ENCODE measurements at places on chromosomes 13 and 19.

- no peak for DNase-seq
Observed at GRCh38 chr19:35904311-35905068, 2.2 kb downstream of the HCST start.

DNA sequence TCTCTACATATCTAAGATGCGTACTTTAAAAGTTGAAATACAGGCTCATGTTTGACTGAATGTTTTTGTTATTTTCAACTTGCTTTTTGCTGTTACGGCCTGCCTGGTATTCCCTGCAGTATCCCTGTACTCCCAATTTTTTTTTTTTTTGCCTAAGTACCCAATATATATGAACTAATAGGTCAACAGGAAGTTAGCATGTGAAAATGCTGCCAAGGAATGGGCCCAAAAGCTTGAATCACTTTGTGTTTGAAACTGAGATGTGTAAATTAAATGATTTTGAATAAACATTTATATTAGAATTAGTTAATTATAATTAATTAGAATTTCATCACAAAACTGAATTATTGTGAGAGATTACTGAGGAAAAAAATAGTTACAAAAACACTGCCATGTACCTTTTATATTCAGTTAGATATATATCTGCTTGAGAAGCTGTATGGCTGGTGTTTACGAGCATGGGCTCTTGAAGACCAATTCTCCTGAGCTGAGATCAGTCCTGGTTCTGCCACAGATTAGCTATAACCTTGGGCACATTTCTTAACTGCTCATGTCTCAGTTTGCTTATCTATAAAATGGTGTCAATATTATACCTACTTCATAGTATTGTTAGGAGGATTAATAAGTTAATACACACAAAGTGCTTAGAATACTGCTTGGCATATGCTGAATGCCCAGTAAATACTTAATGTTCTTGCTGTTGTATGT, 16.0 kb downstream of the TDRD3 start:
- no peak for DNase-seq

GRCh38 chr19:19421299-19421696, 15.8 kb downstream of the GATAD2A start:
- no peak for DNase-seq

- no peak for DNase-seq
Observed at GRCh38 chr13:63396746-63397145, 1981.1 kb upstream of the PCDH20 start.

DNA sequence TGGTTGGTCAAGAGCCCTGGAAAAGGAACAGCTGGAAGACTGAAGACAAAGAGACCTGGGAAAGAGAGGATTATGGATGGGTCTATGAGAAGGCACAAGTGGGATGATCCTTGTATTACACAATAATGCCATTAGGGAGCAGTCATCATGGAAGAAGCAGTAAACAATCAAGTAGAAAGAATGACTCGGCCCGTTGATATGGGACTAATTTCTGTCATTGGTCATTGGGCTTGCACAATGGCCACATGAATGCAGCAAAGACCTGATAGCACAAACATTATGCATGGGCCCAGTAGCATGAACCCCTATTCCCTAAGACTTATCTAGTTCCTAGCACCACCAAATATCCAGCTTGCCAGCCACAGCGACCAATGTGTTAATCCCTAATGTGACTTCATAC, 390.3 kb upstream of the ZNF507 start:
- DNase-seq, result no peak

GRCh38 chr19:52638601-52639000, 446 bp upstream of the ZNF83 start:
- no peak for DNase-seq

DNA sequence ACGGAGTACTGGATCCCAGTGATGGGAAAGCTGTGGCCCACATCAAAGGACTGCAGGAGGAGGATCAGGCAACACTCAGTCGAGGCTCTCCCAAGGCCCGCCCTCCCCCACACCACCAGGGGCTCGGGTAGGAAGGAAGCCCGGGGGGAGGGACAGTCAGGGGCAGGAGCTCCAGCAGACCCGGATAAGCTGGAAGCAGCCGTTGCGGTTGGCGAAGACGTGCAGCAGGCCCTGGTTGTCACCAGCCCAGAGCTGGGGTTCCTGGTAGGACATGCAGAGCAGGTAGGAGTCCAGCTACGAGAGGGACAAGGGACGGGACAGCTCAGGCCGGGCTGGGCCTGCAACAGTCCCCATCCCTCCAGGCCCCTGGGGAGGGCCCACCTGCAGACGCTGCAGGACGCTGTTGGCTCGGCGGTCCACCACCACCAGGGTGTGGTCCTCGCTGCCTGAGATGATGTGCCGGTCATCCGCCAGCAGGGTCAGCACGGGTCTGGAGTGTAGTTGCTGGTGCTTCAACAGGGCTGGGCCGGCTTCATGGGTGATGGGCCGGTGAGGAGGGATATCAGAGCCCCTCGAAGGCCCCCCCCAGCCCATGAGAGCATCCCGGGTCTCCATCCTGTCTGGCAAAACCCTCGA, 1.9 kb downstream of the GNG14 start:
- no peak for DNase-seq

DNA sequence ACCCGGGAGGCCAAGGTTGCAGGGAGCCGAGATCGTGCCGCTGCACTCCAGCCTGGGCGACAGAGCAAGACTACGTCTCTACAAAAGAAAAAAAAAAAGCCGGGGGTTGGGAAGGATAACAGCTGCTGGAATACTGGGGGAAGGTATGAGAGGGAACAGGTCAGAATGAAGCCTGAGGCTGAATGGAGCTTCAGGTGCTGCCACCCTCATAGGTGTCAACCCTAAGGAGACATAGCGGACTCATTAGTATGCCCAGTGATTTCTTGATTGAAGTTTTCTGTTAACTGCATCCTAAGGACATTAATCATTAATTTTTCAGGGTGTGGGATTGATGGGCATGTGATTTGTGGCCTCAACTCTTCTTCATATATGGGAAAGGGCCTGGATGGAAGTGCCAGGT, 6.0 kb downstream of the SMARCA4 start:
- no peak for DNase-seq

GRCh38 chr13:24717217-24717616, 37.0 kb downstream of the ATP12A start:
- DNase-seq, result no peak

GRCh38 chr19:35044317-35045117, 3.0 kb downstream of the HPN start:
- DNase-seq, result peak; percentile 38

GRCh38 chr19:18392417-18392816, 5.0 kb downstream of the LRRC25 start:
- DNase-seq, result no peak

- DNase-seq, result peak; percentile 75
Observed at GRCh38 chr19:31718032-31718431, 368.8 kb upstream of the TSHZ3 start.

DNA sequence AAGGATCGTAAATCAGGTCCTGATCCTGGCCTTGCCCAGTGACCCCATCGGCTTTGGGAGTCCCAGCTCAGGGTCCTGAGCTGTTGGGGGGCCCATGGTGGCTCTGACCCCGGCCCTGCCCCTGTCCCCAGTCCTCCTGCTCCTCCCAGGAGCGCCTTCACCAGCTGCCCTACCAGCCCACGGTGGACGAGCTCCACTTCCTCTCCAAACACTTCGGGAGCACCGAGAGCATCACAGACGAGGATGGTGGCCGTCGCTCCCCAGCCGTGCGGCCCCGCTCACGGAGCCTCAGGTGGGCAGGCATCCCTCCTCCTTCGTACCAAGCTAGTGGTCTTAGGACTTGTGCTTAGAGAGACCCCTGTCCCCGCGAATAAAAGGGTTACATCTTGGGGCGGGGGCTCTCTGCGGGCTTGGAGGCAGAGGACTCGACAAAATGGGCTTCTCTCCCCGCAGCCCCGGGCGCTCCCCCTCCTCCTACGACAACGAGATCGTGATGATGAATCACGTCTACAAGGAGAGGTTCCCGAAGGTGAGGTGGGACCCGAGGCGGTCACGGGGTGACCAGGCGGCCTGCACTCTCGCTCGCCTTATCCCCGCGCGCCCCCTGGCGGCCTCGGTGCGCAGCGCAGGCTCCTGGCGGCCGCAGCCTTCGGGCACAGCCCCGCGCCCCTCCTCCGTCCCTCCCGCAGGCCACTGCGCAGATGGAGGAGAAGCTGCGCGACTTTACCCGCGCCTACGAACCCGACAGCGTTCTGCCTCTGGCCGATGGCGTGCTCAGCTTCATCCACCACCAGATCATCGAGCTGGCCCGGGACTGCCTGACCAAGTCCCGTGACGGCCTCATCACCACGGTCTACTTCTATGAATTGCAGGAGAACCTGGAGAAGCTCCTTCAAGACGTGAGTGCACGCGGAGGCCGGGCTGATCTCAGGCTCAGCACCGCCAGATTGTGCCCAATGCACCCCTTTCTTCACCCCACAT, 9.1 kb downstream of the MAST1 start:
- DNase-seq, result peak; percentile 80

- peak; percentile 54 for DNase-seq
Observed at GRCh38 chr13:30739761-30740642, 4.7 kb downstream of the ALOX5AP start.

GRCh38 chr13:40187324-40187795, 479.1 kb downstream of the FOXO1 start:
- no peak for DNase-seq

- peak; percentile 80 for DNase-seq
Observed at GRCh38 chr13:26923824-26924605, 163.4 kb upstream of the GPR12 start.

DNA sequence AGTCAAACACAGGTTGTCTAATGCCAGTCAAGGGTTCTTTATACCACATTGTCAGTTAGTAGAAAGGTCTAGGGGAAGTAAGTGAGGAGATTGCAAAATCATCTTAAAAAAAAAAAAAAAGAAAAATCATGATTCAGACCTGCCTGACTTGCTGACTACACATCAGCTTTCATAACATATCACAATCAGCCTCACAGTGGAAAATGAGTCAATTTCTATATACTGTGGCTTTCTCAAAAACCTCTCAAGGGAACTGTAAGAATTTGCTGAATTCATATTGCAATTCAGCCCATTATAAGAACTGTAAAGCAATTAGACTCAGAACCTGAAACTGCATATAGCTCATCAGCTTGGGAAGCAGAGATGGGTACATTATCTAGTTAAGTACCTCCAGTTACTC, 75.3 kb upstream of the GPC6 start:
- peak; percentile 39 for DNase-seq

DNA sequence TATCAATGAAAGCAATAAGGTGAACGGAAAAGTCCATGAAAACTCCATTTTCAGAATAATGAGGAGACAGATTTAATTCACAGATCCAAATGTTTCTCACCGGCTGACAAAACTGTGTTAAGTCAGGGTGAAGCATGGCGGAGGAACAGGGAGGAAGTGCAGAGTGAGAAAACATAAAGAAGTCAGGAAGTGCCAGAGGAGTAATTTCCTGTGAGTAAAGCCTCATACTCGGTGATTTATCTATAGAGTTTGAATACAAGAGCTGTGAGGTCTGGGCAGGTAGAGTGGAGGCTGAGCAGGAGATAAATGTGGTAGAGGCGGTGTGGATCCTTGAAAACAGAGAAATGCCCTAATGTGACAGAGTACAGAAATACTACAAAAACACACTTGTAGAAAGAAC, 11.4 kb downstream of the CARD8 start:
- DNase-seq, result no peak

DNA sequence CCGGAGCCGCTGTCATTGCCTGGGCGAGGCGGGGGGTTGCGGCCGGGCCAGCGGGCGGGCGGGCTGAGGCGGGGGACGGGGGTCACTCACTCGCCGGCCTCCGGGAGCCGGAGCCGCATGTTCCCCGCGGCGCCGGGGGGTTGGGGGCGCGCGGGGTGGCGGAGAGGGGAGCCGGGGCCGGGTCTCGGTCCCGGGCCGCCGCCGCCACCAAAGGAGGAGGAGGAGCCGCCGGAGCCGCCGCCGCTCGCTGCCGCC, 149 bp downstream of the MED26 start:
- peak; percentile 8 for DNase-seq

DNA sequence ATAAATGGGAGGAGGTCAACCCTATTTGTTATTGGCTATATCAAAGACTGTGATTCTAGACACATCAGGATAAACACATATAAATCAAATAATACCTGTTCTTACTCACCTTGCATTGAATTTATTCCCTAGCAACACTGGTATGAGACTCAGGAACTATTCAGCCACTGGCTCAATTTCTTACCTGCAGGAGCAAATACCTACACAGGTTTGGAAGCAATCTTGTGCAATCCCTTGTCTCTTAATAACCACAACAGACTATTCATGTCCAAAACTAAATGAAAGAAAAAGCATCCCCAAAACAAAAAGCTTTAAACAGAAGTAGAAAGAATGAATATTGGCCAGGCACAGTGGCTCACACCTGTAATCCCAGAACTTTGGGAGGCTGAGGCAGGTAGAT, 55.5 kb downstream of the TBC1D4 start:
- DNase-seq, result no peak

DNA sequence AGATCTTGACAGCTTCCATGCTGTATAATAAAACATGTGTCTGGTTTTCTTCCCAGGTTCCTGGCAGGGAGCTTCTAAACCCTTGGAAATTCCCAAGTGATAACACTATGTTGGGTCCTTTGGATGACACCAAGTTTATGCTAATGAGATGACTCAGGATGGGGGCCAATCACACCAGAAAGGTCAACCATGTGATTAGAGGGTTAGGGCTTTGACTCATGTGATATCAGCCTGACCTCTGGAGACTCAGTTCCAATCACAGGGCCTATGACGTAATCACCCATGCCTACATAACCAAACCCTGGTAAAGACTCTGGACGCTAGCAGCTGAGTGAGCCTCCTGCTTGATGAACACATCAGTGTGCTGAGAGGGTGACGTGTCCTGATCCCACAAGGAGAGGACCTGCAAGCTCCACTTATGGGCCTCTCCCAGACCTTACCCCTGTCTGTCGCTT, 203.6 kb downstream of the DCLK1 start:
- DNase-seq, result peak; percentile 84

- DNase-seq, result no peak
Observed at GRCh38 chr19:56727677-56728076, 56.1 kb upstream of the ZNF835 start.

- no peak for DNase-seq
Observed at GRCh38 chr19:36838784-36839324, 667 bp upstream of the ZNF790 start.

DNA sequence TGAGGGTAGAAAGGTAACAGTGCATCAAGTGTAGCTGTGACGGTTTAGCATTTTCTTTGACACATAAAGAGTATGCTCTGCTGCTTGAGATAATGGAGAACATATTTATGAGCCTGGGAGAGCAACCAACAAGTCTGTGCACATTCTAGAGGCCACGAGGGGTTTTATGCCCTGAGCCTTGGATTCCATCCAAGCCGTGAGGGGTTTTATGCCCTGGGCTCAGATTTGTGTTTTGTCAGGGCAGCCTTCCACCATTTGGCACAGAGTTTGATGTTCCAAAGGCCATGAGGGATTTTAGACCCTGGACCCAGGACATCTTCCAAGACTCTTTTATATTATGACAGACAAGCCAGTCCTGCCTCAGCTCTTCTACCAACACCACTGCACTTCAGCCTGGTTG, 106.4 kb downstream of the ZNF486 start:
- DNase-seq, result no peak

- DNase-seq, result no peak
Observed at GRCh38 chr13:109408591-109409382, 377.6 kb downstream of the IRS2 start.

DNA sequence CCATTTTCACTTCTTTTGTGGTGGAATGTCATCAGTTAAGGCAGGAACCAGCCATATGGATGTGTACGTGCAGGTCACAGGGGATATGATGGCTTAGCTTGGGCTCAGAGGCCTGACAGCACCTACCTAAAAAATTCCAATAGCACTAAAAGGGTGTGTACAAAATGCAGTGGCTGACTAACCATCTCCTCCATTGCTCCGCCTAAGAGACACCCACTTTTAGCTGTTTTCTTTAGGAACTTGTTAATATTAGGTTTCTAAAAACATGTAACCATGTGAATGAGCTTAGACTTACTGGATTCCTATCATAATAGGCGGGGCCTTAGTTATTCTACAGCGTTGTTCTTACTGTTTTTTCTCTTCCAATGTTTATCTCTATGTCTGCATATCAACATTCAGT, 25.8 kb downstream of the GP6 start:
- no peak for DNase-seq
